Stimulated activated CD4-positive, alpha-beta T cell treated with anti-CD3 and anti-CD28 coated beads, TNF-alpha, amount 100 ng/mL, for 48 hours (primary cell): ENCODE measurements at places on chromosomes 3 and 15.

GRCh38 chr3:166902374-166902773 is 477.7 kb downstream of the ZBBX start:
- no peak for DNase-seq

- DNase-seq = no peak
Observed at GRCh38 chr3:184531626-184532280, 29.8 kb upstream of the EPHB3 start.

DNA sequence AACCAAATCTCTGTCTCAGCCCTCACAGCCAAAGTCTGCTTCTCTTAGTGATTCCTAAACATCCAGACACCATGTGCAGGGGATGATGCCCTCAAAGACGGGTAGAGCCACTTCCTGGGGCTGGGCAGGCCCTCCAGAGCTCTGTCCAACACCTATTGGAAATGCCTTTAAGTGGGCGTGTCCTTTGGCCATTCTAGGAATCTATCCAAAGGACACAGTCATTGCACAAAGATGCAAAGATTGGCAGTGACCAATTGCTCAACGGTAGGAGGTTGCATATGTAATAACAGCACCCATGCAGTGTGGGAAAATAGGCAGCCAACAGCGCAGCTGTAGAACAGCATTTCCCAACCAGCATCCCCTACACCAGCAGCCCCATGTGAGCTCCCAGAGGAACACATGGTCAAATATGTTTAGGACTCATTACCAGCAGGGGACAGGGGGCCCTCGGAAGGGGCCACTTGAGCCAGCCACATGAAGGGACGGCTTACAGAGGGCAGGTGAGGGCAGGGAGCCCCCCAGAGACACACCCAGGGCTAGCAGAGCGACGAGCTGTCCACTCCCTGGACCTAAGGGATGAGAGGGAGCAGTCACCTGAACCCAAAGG is 142.8 kb upstream of the IQSEC1 start:
- DNase-seq = no peak

- DNase-seq = no peak
Observed at GRCh38 chr15:29278436-29279105, 8.9 kb upstream of the NSMCE3 start.

DNA sequence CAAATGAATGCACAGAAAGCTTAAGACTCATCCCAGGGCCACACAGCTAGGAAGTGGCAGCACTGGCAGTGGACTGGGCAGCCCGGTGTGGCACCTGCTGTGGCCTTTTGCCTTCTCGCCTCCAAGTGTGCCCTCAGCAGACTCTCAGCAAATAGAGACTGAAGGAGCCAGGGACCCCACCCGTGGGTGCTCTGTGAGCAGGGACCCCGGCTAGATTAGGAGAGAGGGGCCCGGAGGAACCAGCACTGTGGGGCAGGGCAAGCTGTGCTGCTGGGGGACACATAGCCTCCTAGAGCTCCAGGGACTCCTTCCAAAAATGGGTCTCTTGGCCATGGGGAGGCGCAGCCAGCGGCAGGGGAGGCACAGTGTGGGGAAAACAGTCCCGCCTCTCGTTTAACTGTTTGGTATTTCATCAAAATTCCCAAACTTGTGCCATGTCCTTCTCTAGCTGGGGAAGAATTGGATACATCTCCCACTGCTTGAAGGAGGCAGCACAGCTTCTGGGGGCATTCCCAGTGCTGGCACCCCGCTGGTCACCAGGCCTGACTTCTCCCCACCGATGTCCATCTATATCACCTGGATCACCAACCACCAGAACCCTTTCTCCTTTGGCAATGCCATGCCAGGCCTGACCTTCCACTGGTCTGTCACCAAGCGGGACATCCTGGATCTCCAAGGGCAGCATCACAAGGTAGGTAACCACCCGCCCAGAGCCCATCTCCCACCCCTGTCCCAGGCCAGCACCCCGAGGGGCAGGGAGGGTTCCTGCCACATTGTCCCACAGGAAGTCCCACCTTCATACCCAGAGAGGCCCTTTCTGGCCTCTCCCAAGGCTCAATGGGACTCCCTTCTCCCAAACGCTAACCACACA is 12.0 kb upstream of the TXNRD3 start:
- no peak for DNase-seq

GRCh38 chr3:49629866-49630265 is 44.3 kb upstream of the APEH start:
- DNase-seq = no peak

DNA sequence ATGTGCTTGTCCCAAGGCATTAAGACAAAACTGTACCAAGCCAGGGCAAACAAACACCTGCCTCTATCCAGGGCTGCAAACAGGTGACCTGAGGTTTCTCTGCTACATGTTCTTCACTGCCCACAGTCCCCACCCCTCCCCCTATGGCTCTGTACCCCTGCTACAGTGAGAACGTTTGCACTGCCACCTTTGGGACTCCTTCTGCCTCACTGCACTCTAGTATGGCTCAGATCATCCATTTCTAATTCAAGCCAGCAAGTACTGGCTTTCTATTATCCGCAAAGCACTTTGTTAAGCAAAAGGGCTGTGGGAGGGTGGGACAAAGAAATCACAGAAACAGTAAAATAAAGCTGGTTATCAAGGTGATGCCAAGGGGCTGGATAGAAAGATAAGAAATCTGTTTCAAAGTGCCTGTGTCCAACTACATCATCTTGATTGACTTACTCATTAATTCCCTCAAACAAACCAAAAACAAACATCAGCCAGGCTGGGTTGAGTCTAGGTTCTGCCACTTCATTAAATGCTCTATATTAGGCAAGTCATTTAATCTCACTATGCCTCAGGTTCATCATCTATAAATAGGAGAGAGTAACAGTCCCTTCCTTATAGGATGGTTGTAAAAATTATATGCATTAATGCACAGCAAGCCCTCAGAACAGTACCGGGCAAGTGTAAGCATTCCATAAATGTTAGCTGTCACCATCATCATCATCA is 95.3 kb downstream of the PDZRN3 start:
- DNase-seq = no peak

GRCh38 chr3:177474652-177475355 is 277.5 kb upstream of the TBL1XR1 start:
- no peak for DNase-seq

DNA sequence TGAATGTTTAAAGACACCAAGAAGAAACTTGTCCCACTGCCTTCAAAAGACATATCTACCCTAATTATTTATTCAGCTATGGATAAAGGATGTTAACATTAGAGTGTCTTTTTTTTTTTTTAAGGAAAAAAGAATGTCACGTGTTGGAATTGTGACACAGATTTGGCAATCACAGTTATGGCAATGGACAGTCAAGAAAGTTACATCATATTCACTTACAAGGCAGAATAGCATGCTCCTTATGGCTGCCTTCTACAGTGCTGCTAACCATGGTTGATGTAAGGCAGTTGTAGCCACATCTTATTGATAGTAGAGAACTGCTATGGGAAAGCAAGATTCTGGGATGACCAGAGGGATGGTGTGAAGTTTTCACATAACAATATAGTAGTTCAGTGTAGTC is 128.8 kb upstream of the ZBTB20 start:
- DNase-seq = no peak

- no peak for DNase-seq
Observed at GRCh38 chr3:72187131-72187530, 402.2 kb upstream of the PROK2 start.

GRCh38 chr3:50161320-50161719 is 6.2 kb downstream of the SEMA3F start:
- DNase-seq = no peak

GRCh38 chr15:48643206-48643605 is 2.3 kb downstream of the FBN1 start:
- DNase-seq = no peak

DNA sequence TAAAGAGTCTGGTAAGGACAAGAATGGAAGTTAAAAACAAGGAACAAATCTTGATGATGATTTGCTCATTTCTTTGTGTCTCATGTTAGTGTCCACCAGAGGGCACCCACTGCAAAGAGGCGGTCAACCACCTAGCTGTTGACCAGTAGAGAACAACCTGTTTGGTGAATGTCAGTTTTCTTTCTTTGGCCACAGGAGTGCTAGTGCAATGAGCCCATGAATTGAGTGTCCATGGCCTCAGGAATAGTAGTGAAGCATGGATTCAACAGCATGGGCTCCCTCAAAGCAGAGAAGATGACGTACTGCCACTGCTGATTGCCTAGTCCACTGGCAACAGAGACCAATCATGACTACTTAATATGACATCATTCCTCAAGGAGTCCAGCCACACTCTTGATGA is 10.7 kb upstream of the CNTN6 start:
- no peak for DNase-seq

DNA sequence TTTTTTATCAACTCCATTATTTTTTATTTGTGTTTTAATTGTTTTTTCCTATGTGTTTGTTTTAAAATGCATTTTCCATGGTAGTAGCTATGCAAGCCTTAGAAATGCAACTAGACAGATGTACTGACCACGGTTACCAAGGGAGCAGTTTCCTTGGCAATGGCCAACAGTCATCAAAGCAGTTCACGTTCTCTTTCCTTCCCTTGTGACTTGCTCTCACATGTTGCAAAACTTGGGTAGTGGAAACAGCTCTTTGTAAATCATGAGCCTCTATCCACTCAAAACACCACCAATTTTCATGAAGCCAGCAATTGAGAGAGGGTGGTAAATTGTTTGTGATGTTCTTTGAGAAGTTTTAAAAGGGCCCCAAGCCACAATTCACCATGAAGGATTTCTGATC is 499.4 kb upstream of the MDFIC2 start:
- no peak for DNase-seq

DNA sequence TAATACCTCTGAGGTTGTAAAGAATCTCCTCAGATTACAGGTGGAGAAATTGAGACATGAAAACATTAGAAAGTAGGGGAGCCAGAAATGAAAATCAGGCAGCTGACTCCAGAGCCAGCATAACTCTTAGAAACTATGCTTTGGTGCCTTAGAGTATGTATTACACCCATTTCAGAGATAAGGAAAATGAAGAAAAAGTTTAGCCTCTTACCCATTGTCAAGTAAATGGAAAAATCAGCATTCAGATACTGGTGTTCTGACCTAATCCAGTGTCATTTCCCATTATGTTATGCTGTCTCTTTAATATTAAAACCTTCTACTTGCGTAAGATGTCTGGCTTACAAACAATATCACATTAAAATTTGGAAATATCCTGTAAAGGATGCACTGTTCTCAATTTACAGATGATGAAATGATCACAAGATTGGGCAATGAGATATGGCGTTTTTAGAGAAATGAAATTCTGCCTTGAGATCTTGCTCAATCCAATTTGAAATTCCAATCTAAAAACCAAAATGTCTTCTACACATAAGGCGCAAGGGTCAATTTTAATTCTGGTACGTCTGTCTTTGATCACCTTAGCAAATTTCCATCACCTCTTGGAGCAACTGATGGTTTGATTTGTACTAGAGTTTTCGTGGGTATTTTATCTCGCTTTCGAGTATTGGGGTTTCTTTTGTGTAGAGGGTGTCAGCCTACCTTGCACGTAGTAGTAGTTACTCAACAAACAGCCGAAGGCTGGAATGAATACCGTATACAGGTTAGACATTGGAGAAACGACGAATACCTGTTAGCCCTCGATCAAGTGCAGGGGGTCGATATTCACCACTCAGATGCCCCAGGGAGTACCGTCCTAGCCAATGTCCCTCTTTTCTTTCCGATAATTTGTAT is 902 bp upstream of the ZCWPW2 start:
- DNase-seq = no peak

DNA sequence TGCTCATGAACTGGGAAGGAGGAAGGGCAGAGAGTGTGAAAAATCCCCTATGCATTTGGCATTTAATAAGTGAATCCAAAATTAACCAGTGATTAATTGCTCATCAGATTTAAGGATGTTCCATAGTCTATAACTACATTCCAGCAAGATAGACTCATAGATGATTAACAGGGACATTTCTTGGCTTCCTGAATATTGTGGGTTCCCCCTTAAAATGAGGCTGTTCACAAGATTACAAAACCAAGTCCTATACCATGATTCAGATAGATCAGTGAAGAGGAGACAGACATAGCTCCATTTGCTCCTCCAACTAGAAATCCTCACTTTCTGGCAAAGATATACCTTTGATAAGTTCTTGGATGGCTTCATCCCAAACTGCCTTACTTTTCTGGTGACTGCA is 15.4 kb downstream of the RASGRP1 start:
- no peak for DNase-seq

DNA sequence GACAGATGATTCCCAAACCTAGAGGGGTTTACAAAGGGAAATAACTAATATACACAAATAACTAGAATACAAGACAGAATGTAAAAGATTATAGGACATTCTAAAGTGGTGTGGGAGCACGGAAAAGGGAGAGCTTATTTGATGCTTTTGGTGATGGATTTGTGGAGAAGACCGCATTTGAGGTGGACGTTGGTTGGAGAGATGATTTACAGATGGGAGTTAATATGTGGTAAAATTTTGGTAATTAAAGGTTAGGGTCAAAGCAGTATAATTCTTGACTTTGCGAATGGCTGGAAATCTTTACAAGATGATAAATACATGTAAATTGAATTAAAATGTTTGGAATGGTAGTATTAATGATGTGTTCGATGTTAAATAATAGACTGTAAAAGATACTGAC is 1.2 kb downstream of the KNL1 start:
- no peak for DNase-seq

DNA sequence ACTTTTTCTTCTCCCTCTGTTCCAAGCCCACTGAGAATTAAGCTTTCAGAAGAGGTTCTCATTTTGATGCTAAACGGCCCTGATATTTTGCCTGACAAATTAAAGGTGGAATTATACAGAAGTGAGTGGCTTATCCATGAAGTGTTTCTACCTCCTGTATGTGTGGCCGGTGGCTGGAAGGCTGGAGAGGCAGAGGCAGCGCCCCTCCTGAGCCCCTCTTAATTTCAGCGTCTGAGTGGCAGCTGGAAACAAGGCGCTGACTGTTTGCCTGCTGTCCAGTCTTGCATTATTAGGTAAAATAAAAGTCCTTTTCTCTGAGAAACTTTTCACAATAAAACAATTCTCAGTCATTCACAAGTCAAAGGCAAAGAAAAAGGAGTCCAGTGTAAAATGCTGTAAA is 685.7 kb downstream of the MCTP2 start:
- no peak for DNase-seq

DNA sequence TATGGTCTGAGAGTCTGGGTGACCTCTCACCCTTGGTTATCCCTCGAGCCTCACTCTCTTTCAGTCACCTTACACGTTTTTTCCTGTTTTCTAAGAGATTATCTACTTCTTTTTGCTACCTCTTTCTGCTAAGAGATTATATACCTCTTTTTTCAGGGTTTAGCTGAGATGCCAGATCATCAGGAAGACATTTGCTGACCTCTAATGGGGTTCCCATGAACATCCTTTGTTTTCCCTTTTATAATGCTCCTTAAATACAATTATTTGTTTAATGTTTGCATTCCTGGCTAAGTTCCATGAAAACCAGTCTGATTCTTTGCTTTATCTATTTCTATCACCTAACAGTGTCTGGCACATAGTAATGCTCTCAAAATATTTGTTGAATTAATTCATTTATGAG is 39.6 kb downstream of the LEKR1 start:
- DNase-seq = no peak

GRCh38 chr3:61247191-61247590 is 4.1 kb downstream of the FHIT start:
- no peak for DNase-seq

- no peak for DNase-seq
Observed at GRCh38 chr15:45588219-45588875, 1.2 kb downstream of the BLOC1S6 start.
